ENCODE measurements at places on chromosomes 1 and 21. TPM values are rescaled to one million over a fixed set of nuclear protein-coding genes. Genes with fewer than 3 reads are reported as not detected.
A peak's percentile ranks its signal among the peaks of the same experiment; 100 is the strongest.

DNA sequence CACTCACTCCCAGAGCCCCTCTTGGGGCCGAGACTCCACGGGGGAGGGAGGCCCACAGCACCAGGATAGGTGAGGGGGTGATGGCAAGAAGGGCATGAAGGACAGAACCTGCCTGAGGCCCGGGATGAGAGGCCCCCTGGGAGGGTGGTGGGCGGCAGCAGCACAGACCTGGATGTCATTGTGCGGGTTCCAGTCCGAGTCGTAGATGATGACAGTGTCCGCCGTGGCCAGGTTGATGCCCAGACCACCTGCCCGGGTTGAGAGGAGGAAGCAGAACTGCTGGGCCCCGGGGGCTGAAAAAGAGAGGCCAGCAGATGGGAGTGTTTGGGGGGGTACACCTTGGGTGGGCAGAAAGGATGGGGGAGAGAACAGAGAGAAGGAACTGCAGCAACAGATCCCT is 50.1 kb downstream of the CHD5 start:
- H3K27ac ChIP-seq: no peak overlapping the region
- peaks cover 38% of the 10 kb centered on the region for H3K27me3 ChIP-seq
- peak; percentile 6 for DNase-seq
- no peaks in the 10 kb centered on the region for H3K4me1 ChIP-seq
- H3K4me3 ChIP-seq: no peak overlapping the region

DNA sequence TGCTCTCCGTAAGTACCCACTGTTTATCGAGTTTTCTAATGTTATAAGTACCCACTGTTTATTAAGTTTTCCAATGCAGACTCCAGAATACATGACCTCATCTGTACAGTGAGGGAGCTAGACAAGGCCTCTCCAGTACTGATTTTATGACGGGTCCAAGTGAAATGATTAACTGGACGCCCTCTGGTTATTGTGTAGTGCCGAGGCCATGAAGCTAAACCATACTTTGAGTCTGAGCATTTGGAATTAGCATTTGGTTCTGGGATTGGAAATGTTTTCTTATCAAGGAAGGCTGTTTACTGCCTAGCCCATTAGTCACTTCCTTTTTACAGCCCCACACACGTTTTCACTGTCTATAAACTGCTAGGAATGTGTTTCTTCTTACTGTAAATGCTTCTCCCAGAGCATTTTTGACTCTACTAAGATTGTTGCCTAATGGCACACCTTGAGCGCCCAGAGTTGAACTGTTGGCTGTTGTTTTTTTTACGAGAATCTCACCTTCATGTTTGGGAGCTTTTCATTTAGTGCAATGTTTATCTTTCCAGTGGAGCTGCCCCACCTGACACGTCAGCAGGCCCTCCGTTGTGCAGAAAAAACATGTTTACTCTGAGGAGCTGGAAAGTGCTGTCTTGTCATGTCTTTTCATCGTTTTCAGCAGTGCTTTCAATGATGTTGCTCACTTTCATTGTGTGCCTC is 26.9 kb downstream of the SPATA46 start:
- H3K4me3 ChIP-seq: no peak overlapping the region
- H3K36me3 ChIP-seq: no peaks in the 10 kb centered on the region
- H3K4me1 ChIP-seq: peaks cover 19% of the 10 kb centered on the region
- no peak for DNase-seq
- H3K27me3 ChIP-seq: no peaks in the 10 kb centered on the region
- no peak overlapping the region for H3K27ac ChIP-seq

DNA sequence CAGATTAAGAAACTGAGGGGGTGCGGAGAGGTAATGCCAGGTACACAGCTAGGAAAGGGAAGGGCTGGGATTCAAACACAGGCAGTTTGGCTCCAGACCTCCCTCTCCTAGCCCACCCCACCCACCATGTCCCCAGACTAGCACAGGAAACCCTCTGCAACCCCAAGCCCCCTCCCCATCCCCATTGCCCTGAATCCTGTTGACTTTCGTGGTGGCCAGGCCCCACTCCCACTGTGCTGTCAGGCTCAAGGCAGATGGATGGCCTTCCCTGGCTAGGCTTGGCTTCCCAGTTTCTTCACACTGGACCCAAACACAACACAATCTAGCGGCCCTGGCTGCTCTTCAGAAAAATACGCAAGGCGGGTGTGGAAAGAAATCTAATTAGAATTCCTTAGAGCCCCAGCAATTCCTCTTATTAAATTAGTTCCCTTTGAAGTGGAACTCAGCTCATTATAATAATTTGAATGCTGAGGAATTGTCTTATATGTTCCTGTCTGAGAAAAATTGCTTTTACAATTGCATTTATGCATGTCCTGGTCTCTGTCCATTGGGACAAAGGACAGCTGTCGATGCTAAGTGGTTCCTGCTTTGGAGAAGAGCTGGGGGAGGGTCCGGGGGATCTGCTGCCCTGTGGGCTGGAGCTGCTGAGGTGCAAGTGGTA is 97.4 kb downstream of the SYF2 start:
- H3K4me1 ChIP-seq: no peaks in the 10 kb centered on the region
- DNase-seq: no peak
- H3K27me3 ChIP-seq: peaks cover 8% of the 10 kb centered on the region
- no peak overlapping the region for H3K27ac ChIP-seq
- H3K36me3 ChIP-seq: no peaks in the 10 kb centered on the region

- H3K4me3 ChIP-seq: no peak overlapping the region
- H3K4me1 ChIP-seq: peaks cover 41% of the 10 kb centered on the region
- peaks cover 2% of the 10 kb centered on the region for H3K36me3 ChIP-seq
- DNase-seq: no peak
Measured at GRCh38 chr1:19395678-19396192, 83.6 kb downstream of the SLC66A1 start.

- no peak overlapping the region for H3K4me3 ChIP-seq
- H3K4me1 ChIP-seq: peaks cover 95% of the 10 kb centered on the region
- H3K27me3 ChIP-seq: no peaks in the 10 kb centered on the region
- no peaks in the 10 kb centered on the region for H3K36me3 ChIP-seq
- DNase-seq: no peak
- no peak overlapping the region for H3K27ac ChIP-seq
Measured at GRCh38 chr21:37372951-37373350, 6.4 kb downstream of the DYRK1A start.

GRCh38 chr1:244057474-244058385 is 6.6 kb downstream of the ZBTB18 start:
- no peak for DNase-seq
- H3K27ac ChIP-seq: peak overlapping the region; percentile 49
- peaks cover 18% of the 10 kb centered on the region for H3K4me1 ChIP-seq
- H3K27me3 ChIP-seq: no peaks in the 10 kb centered on the region

DNA sequence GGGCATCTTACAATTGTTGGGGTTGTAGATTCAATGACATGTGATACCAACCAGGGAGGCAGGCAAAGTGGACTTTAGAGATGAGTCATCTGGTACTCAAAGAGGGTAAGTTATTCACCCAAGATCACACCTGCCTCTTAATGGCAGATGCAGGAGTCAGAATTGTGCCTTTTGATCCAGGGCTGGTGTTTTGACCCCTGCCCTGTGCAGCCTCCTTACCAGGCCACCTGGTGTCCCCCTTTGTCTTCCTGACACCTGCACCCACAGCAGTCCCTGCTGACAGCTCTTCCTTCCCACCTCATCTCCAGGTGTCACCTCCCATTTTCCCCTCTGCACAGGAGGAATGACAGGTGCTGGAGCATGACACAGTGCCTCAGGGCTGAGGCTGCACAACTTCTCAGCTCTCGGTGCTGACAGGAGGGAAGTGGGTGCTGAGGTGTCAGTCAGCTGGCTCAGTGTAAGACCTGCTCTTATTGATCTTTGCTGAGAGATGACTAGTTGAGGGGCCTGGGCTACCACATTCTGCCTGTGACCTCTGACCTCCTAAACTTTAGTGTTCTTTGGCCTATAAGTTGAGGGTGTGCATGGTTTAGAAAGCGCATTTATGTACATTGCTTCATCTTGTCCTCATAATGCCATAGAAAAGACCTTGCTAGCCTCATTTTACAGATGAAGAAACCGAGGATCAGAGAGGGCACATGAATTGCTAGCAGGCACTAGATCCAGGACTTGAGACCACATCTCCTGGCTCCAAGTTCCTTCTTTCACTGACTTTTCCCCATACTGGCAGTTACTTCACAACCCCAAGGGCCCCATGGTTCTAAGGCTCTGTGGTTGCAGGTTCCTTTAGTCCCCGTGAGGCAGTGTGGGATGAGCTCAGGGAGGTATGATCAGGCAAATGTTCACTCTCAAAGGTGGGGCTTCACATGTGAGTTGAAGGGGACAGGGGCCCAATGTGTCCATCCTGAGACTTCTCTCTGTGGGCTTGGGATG is 31.3 kb downstream of the CACNA1E start:
- no peaks in the 10 kb centered on the region for H3K36me3 ChIP-seq
- H3K4me1 ChIP-seq: no peaks in the 10 kb centered on the region
- no peak for DNase-seq
- no peak overlapping the region for H3K27ac ChIP-seq
- no peaks in the 10 kb centered on the region for H3K27me3 ChIP-seq

GRCh38 chr1:40662151-40662550 is 3.3 kb downstream of the RIMS3 start:
- H3K27me3 ChIP-seq: no peaks in the 10 kb centered on the region
- DNase-seq: no peak
- no peaks in the 10 kb centered on the region for H3K36me3 ChIP-seq

DNA sequence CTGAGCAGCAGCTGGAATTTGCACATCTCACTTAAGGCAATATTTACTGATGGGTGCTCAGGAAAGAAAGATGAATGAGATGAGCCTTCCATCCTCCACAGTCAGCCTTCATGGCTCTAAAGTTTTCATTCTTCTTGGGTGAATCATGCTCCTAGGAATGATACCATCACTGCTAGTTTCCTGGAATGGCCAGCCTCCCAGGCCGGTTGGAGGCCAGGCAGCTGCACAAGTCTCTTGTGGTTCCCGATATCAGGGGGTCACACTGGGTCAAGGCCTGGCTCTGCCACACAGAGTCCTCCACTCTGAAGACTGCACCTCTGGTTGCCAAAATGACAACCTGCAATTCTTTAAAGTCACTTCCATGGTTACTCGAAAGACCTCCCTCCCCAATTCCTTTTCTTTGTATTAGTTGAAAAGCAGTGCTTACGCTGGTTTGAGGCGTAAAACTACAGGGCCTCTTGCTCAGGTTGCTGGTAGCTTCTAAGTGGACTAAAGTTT is 46.2 kb upstream of the PALMD start:
- H3K36me3 ChIP-seq: no peaks in the 10 kb centered on the region
- no peaks in the 10 kb centered on the region for H3K27me3 ChIP-seq
- no peak overlapping the region for H3K4me3 ChIP-seq
- DNase-seq: peak; percentile 12

GRCh38 chr1:233168384-233168783 is 127.1 kb downstream of the PCNX2 start:
- H3K4me1 ChIP-seq: no peaks in the 10 kb centered on the region
- H3K4me3 ChIP-seq: no peak overlapping the region
- no peak overlapping the region for H3K27ac ChIP-seq
- H3K36me3 ChIP-seq: no peaks in the 10 kb centered on the region
- H3K27me3 ChIP-seq: no peaks in the 10 kb centered on the region

- DNase-seq: no peak
- no peaks in the 10 kb centered on the region for H3K36me3 ChIP-seq
- no peak overlapping the region for H3K4me3 ChIP-seq
- H3K27me3 ChIP-seq: no peaks in the 10 kb centered on the region
Measured at GRCh38 chr1:35264871-35265270, 3.6 kb upstream of the ZMYM4 start.

- peak within 1 kb of the TSS; percentile 91 for H3K4me3 ChIP-seq
- DNase-seq: no peak
- H3K27ac ChIP-seq: peak within 1 kb of the TSS; percentile 93
- H3K27me3 ChIP-seq: no peaks in the 10 kb centered on the region
- peaks cover 60% of the 10 kb centered on the region for H3K4me1 ChIP-seq
Measured at GRCh38 chr1:21937034-21937371, at the start of gene HSPG2. TSS of gene HSPG2 (minus strand) at chr1:21937310. CDS start at chr1:21937217, 93 bp downstream.

DNA sequence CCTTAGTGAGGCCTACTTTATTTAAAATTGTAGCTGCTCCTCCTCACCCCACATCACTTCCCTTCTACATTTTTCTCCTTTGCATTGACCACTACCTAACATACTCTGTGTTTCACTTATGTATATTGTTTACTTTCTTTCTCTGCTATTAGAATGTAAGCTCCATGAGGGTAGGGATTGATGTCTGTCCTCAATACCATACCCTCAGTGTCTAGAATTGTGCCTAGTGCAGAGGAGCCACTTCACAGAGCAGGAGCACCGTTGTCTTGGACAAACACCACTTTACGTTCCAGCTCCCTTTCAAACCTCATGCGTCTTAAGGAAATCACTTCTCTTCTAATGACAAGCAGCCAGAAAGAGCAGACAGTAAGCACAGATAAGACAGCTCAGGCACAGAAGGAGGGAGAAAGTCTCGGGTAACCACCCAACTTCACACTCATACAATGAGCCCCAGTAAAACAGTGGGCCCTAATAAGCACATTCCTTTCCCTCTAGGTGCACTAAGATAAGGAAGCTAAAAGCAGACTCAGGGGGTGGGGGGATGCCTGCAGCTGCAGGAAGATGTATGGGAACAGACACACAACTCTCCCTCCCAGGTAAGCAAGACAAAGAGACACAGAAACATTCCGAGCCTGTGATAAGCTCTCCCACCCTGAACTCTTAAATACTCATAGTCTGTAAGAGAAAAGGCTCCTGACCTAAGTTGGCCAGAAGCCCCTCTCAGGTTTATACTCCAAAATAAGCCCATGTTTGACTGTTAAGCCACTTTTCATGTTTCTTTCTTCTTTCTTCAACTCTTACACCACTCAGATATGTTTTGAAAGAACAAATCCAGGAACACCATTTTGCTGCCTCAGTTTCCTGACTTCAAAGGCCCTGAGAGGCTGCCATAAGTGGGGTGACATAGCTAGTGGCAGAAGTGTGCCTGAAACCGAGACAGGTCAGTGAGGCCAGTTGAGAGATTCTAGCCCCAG is 7.1 kb upstream of the PLEKHM2 start:
- H3K36me3 ChIP-seq: no peaks in the 10 kb centered on the region
- no peaks in the 10 kb centered on the region for H3K27me3 ChIP-seq
- H3K27ac ChIP-seq: no peak overlapping the region

Gene S100A14
- polyA plus RNA-seq: 4.1 TPM

Gene PTPRC
- 1.0 TPM for polyA plus RNA-seq

Gene OR2T35
- polyA plus RNA-seq: not detected

Gene B3GALT5
- polyA plus RNA-seq: under 0.01 TPM

Gene LYPD8
- polyA plus RNA-seq: not detected

Gene DENND2C
- 2.9 TPM for polyA plus RNA-seq

Gene SMCP
- polyA plus RNA-seq: not detected

Gene BCL2L15
- 0.15 TPM for polyA plus RNA-seq
